Activated T-cell treated with anti-CD3 and anti-CD28 coated beads, Interleukin-2, amount 50 U/mL, for 4 hours (primary cell): ENCODE measurements at places on chromosomes 2 and 18.

DNA sequence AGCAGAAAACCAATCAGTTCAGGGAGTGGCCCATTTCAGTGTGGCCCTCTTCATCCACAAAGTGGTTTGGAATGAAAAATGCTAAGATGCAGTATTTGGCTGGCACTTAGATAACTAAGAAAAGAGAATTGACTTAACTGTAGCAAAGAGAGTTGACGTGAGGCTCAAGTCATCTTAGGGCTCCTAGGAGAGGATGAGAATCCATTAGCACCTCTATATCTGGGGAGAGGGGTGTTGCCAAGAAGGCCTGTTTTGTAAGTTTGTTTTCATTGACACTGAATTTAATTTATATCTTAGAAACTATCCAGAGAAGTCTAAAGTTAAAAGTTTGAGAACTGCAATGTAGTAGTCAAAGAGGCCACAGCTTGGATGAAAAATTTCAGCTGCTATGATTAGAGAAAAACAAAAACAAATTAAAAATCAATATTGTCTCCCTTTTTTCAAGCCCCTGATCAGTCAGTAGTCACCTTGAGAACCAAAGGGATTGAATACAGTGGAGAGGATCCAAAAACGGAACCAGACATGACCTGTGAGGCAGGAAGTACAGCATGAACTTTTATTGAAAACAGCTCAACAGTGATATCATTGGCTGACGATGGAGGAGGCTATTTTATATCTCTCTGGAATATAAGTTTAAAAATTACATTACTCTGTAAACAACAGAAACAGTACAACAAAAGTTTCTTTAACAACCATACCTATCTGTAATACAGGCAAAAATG is 52.7 kb downstream of the PHLPP1 start:
- DNase-seq, result no peak

- DNase-seq, result no peak
Observed at GRCh38 chr2:223720367-223720766, 117.0 kb downstream of the AP1S3 start.

DNA sequence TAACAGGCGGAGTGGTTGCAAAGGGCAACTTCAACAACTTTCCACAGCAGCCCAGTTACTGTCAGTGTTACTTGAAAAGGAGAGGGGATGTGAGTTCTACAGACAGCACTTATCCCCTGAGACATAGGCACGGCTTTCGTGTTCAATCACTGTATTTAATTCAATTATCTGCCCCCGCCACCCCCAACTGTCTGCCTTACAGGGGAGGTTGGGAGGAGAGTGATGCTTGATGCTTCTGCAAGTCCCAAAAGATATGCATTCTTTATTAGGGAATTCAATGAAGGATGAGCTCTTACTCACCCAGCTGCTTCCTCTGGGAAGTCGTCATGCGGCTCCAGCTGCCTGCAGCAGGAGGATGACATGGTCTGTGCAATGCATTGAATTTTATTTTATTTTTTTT is 639.9 kb downstream of the DCC start:
- no peak for DNase-seq

- no peak for DNase-seq
Observed at GRCh38 chr2:60463249-60463648, 90.2 kb downstream of the BCL11A start.

DNA sequence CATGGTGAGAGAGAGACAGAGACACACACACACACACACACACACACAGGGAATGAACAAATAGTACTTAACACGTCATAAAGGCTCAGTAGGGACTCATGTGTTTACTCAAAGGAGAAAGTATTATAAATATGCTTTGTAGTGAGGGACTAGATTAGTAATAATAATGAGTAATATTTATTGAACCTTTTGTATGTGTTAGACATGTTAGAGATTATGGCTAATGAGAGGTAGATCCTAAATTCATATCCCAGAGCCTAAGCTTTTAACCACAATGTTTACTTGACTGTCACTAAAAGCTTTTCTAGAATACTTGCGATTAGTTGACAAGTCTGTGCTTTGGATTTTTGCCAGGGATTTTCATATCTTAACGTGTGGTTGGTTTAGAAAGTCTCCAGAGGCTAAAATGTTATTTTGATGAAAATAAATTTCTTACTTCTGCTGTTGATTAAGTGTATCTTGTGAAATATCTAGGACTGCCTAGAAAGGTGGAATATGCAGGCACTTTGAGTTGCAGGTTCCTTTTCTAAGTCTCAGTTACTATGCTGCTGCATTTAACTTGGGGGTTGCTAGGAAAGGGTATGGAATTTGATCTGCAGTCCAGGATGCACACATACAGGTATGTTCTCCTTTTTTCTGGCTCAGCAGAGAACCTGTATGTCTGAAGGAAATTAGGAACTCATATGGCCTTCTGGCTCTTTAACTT is 64.5 kb downstream of the UBR3 start:
- DNase-seq, result no peak

DNA sequence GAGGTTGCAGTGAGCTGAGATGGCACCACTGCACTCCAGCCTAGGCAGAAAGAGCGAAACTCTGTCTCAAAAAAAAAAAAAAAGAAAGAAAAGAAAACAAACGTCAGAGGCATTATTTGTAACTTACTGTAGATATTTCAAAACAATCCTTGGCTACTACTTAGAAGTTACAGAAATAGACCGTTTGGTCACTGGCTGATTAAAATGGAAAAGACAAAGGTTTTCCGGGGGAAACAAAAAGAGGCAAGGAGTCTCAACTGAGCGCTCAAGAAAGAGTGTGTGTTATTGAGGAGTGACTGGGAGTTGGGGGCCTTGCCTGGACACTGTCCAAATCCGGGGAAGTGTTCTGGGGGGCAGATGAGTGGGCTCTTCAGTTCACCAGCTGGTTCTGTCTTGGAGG is 47.6 kb downstream of the TEX44 start:
- DNase-seq, result no peak

- no peak for DNase-seq
Observed at GRCh38 chr2:62711832-62712494, 6.5 kb downstream of the EHBP1 start.

DNA sequence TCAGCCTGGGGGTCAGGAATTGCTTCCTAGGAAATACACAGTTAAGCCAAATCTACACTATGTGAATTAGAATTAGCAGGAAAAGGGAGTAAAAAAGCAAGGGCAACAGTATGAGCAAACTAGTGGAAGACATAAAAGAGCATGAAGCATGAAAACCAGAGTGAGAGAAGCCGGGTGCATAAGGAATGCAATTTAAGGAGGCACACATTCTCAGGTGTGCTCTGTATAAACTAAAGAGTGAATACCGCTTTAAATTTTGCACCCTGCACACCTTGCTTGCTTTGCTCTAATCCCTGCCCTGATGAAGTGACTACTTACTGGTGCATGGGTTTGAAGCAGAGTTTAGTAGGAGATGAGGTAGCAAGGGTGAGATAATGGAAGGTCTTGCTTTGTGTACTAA is 65.7 kb upstream of the EPHA4 start:
- no peak for DNase-seq

- no peak for DNase-seq
Observed at GRCh38 chr2:219230059-219230540, 494 bp downstream of the ANKZF1 start.

- no peak for DNase-seq
Observed at GRCh38 chr2:200689115-200689514, 103.3 kb downstream of the AOX1 start.

GRCh38 chr2:187079901-187080300 is 230.9 kb upstream of the ZSWIM2 start:
- DNase-seq, result no peak

DNA sequence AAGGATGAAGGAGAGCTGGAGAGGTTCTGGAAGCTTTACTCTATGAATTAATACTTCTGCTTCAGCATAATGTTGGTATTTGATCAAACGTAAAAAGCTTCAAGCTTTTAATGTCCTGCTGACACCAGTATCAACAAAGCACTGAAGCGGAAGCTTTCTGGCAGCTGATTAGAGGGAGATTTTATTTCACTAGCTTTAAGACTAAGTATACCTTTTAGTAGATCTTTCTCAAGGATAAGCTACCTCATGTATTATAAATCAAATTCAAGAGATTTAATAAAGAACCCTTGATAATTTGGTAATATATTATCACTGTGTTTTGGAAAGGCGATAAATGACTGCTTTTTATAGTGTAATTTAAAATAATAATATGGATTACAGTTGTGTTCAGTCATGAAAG is 128.0 kb upstream of the CD302 start:
- DNase-seq, result no peak

DNA sequence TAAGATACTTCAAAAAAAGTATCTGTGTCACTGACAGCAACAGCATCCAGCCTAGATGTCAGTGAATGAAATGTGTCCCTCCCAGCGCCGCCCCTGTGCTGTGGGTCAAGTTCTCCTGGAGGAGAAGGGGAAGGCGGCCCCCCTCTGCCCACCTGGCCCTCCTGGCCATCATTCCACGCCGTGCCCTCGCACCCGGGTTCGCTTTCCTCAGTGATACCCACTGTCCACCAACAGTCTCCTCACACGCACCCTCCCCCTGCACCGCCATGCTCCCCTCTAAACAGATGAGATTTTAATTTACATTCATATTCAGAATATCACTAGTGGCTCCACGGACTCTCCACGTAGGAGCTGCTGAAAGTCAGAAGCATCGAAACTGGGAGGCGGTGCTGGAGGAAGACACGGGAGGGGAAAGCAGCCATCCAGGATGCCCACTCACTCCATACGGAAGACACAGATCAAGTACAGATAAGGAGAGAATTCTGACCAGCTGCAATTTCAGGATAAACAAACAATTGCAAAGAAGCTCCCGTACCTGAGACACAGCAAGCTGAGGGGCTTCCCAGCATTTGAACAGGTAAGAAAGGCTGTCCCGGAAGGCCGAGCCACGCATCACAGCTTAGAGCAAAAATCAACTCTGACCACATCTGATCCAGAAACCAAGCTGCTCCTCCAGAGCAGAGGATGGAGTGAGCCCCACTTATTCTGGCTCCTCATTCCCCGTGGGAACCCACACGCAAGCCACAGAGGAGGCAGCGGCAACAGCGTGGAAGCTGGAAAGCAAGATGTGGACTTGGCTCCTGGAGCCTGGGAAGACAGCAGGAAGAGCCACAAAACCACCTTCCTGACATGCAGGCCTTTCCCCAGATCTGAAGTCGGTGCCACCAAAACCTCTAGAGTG is 49.7 kb downstream of the PXDN start:
- DNase-seq, result no peak

DNA sequence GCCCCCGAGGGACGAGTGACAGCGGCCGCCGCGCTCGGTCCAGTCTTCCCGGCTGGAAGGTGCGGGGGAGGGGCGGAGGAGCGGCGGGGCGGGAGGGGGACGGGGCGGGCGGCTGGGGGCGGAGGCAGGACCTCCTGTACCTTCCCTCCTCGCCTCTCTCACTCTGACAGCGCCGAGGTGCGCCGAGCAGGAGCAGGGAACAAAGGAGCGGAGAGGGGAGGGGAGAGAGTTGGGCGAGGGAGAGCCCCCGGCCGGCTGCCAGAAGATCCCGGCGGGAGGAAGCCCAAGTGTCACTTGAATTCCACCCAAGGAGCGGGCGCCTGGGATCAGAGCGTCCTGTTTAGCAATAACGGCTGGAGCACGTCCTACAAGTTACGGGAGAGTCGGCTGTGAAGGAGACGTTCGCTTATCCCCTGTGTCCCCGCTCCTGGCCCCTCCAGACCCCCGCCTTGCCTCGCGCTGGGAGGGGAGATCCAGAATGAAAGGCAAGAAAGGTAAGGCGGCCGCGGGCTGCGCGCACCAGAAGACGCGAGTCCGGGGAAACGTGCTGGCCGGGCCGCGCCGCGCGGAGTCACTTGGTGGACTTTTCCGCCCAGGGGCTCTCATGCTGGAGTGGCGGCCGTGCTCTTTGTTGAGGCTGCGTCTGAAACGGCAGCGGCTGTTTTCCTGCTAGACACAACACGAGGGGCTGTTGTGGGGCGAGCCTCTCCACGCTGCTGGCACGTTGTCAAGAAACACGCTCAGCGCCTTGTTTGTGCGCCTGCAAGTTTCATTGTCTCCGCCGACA is at the start of gene TGIF1:
Gene TGIF1, plus strand, starts transcription at position 161 of the 787 bp plus-strand sequence. Its CDS starts 318 bp downstream, at position 479.
- peak; percentile 69 for DNase-seq

GRCh38 chr2:219281588-219281987 is 2.4 kb downstream of the DNAJB2 start:
- DNase-seq, result no peak

DNA sequence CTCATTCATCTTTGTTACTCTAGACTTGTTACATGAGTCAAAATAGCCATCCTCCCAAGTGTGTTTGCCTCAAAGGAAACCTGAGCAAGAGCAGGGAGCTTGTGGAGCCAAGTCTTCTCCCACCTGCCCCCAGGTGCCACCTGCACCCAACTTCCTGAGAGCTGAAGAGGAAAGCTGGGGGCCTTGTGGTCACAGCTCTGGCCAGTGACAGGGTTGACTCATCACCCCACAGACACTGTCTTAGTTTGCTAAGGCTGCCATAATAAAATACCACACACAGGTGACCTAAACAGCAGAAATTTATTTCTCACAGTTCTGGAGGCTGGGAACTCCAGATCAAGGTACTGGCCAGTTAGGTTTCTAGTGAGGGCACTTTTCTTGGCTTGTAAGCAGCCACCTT is 99.6 kb downstream of the TPGS2 start:
- no peak for DNase-seq

- no peak for DNase-seq
Observed at GRCh38 chr2:49278561-49278960, 124.2 kb upstream of the FSHR start.

- no peak for DNase-seq
Observed at GRCh38 chr18:27746241-27746640, 430.7 kb downstream of the CDH2 start.

DNA sequence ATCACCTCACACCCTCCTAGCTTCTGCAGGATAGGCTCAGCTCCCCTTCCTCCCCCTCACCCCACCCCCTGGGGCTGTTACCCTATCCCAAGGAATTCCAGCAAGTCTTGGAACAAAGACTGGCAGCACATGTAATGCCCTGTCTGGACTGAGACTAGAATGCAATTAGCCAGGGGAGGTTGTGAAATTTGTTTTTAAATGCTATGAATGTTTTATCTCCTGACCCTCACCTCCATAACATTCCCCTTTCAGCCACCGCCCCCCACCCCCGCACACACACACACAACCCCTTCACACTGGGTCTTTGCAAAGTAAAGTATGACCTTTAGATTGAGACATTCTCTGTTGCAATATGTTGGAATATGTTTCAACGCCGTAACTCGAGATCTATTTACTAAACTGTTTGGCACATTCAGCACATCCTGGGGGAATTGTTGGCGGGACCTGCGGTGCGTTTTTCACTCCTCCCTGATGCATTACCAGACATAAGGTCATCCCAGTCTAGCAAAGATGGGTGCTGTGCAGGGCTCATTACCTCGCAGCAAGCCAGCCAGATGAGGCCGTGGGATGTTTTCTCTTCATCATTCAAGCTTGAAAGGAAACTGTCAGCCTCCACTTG is 290.7 kb upstream of the SLC14A2 start:
- no peak for DNase-seq

GRCh38 chr2:135304694-135305093 is 226.3 kb downstream of the ZRANB3 start:
- no peak for DNase-seq

DNA sequence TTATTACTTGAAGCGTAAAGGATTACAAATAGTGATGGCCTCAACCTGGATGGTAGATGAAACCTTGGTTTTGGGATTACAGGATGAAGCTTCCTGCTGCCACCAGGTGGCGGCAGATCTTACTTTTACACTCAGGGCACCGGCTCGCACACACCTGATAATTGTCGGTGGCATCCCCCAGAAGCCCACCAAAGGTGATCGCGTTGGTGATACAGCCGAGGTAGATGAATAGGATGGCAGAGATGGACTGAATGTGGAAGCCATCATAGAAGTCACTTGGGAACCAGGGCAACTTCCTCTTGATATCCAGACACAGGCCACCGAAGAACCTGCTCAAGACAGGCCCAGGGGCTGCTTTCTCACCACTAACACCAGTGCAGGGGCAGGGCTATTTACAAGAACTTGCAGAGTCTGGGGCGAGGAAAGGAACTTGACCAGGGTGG is 51.8 kb downstream of the MTHFD2 start:
- peak; percentile 38 for DNase-seq
